ENCODE measurements at places on chromosomes 1 and 21.

DNA sequence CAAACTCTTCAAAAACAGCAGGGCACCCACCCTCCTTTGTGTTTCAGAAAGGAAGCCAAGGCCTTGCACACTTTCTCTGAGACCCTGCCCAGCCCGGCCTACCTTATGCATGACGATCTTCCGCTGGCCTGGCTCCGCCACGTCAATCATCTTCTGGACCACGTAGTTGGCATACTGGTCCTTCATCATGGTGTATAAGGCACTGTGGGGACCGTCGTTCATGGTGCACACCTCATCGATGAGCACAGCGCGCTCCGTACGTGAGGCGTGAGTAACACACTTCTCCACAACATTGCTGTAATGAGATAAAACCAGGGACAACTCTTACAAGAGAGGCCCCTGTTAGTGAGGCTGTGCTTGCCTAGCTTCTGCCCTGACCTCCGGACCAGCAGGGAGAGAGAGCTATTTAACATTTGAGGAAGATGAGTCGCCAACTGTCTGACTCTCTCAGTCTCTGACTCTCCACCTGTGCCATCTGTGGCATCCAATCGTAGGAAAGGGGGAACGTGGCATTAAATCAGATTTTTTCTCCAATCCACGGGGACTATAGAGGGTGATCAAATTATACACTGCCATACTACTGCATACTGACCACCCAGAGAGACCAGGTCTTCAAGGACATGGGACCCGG lies 28.1 kb upstream of the SDC3 start:
- no peak for DNase-seq

DNA sequence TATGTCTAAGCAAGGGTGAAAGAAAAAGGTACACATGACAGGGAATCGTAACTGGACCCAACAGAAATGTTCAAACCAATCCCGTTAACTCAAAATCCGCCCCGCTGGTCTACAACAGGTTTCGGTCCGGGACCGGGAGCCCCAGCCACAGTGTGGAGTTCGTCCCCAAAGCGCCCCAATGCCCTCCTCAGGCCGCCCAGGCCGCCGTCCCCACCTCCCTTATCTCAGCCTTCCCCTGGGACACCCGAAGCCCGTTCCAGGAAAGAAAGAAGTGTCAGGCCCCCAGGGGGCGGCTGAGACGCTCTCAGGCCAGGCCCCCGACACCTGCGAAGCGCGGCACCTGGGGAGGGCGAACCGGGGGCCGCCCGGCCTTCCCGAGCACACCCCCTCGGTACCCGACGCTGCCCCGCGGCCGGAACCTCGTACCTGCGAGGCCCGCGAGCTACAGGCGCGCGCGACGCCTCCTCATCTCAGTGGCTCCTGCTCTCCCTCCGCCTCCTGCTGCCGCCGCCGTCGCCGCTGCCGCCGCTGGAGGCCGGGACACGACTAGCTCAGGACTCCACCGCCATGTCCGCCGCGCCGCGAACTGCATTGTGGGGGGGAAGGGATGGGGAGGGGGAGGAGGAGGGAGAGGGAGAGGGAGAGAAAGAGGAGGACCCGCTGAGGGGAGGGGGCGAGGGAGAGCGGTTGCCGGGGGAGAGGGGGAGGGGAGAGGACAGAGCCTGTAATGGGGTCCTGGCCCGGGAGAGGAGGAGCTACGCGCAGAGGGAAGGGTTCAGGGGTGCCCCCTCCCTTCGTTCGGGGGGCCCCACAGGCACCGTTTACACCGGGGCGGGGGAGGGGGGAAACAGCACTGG lies at the start of gene TUT4:
Gene TUT4 (minus strand): TSS at position 588 of the 857 bp plus-strand sequence. CDS start 26,812 bp downstream, outside the sequence.
- peak; percentile 43 for DNase-seq

DNA sequence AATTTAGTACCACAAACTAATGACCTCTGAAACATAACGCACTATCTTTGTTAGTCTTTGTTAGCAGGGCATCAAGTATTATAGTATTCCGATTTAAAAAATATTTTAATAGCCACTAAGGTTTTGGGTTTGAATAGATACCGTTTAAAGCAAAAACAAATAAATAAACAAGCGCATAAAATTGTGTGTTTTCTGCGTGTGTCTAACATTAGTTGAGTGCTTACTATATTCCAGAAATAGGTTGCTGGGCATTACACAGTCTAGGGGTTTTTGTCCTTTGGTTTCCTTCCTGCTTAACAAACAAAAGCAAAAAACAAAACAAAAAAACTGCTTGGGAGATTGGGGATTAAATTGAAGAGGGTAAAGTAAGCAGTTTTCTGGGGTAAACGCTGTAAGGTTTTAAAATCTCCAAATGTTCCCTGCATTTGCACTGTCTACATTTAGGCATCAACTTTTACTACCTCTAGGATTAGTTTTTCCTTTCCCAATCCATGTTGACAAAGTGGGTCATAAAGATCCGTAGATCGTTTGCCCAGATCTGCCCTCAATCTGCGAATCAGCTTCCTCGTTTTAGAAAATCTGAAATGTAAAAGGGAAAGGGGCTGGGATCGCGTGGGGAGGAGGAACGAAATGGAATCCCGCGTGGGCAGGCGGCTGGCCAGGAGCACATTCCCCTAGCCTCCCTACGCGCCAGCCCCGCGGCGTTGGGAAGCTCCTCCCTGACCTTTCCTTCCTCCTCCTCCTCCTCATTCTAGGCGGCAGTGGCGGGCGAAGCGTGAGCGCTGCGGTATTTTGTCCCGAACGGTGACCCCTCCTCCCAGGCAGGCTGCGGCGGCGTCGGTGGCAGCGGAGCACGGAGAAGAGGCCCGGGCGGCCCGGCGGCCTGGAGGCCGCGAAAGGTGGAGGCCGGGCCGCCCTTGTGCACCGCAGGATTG lies at the start of gene KCTD3:
Gene KCTD3 (plus strand): TSS at position 749 of the 935 bp plus-strand sequence. CDS start 382 bp downstream, outside the sequence.
- DNase-seq, result peak; percentile 60

DNA sequence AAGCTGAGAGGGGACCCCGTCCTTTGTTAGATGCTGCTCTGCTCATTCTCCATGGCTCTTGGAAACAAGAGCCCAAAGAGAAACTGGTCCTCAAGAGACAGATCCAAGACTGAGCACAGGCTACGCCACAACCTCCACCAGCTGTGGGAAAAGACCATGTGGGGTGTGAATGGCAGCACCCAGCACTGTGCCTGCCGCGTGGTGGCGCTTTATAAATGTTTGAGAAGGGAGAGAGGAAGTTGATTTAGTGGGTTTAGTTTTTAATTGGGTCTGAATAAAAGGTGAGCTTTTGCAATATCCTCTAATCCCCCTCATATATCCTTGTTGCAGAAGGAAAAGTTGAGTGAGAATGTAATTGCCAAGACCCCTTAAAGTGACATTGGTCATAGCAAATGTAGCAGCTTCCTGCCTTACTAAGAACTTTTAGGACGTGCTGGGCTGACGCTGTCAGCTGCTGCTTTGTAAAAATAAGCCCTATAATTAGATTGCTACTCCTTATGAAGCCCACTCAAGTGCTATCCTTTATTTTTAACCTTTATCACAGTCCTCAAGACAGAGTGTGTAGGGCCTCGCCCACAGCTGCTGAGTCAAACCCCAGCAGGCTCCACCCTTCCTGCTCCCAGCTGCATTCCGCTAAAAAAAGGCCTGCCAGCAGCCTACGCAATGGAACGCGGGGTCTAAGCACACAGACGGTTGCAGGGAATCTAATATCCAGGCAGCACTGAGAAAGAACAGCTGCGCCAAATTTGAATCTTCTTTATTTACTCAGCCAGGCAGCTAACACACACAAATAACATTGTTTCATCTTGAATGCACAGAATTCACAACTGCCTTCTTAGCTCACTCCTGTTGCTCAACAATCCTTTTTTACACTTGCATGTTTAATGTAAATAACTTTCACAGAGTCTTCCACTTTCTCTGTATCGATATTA lies 47.4 kb upstream of the PRDX6 start:
- peak; percentile 81 for DNase-seq

DNA sequence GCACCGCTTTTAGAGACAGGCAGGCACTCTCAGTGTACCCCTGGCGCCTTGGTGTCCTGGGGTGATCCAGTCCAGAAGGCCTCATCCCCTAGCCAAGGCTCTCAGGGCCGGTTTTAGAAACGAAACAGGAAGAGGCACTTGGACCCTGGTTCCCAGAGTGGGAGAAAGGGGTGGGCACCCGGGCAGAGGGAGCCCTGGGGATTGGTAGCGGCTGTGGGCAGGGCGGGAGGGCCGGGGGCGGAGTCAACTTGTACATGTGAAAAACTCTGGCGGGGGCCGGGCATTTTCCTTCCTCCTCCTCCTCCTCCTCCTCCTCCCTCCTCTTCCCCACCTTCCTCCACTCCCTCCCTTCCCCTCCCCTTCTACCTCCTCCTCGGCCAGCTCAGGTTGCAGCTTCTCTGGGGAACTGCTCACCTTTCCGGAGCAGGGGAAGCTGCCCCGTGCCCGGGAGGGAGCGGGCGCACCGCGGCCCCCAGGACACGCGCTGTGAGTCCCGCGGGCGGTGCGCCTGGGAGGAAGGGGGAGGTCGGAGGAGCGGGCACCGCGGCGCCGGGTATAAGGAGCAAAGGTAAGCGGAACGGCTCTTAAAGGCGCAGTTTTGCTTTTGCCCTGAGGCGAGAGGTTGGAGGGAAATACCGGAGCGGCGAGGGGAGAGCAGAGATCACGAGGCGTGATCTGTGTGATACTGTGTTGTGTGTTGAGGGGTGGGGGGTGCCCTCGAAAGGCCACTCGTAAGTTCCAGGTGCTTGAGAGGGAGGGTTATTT lies at the start of gene CDK18:
Gene CDK18 (plus strand): TSS at position 359 of the 765 bp plus-strand sequence. CDS start 18,499 bp downstream, outside the sequence.
- no peak for DNase-seq

GRCh38 chr1:81654147-81654546 lies 146.6 kb upstream of the ADGRL2 start:
- DNase-seq, result no peak

Measured in kidney capillary endothelial cell (primary cell).